ENCODE measurements at places on chromosomes 5 and 9.

- DNase-seq: no peak
Measured at GRCh38 chr5:74576941-74577456, 63.5 kb downstream of the ENC1 start.

- no peak for DNase-seq
Measured at GRCh38 chr9:101512116-101512515, 21.5 kb upstream of the RNF20 start.

GRCh38 chr5:138565100-138565821, 9.9 kb downstream of the HSPA9 start:
- no peak for DNase-seq

DNA sequence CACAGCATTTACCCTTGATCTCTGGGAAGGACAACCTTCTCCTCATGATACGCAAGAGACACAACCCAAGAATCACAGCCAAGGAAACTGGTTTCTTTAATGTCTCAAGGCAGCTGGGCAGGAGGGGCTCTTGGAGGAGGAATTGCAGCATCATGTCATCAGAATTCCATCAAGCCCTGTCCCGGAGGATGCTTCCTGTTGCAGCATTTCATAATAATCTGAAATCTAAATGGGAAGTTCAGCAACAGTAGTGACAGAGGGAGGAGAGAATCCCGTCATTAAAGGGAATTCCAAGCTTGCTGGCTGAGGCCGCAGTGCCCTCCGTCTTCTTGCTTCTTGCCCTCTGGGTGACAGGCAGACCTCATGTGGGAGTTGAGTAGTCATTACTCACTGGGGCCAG, 192.7 kb downstream of the TENT4A start:
- no peak for DNase-seq

DNA sequence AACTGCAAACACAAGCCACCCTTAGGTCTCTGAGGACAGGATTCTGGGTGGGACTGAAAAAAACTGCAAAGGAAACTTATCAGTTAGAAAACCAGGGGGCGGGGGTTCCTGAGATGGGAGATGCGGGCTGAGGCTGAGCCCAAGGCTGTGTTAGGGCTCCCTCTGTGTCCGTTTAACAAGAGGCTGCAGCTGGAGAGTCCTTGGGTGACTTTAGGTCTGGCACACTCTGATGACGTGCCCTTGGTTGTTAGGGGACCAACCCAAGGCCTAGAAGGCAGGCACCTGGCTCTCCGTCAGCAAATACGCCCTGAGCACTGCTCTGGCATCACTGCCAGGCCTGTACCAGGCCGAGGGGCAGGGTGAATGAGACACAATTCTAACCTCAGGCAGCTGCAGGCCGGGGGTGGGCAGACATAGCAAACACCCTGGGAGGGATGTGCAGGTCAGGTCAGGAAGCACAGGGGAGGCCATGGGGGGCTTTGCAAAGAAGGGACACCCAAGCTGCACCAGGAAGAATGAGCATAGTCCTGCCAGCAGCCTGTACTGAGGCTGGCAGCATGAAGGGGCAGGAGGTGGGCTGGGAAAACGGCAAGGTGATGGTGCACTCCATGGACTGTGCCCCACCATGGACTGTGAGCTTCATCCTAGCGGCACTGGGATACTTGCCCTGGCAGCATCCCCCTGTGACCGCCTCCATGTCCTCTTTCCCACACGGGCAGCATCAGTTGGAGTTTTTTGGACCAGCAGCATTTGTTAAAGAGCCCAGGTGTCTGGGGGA, 137.9 kb downstream of the GABBR2 start:
- DNase-seq: no peak

GRCh38 chr5:52204310-52204709, 583.4 kb upstream of the ITGA1 start:
- no peak for DNase-seq

DNA sequence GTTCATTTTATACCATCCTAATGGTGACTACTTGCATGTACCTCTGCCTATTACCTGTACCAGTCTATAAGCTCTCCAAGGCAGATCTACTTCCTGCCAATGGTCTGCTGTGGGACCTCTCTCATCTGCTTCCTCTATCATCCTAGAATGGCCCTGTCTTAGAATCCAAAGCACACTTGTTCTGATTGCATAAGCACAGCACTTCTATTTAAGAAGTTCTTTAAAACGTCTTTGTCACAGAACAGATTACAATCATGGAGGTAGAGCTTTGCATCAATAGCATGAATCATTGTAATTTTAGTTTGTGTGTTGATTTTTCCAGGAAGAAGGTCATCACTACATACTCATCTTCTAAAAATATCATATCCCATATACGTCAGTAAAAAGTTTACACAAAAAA, 131.8 kb upstream of the ACOT12 start:
- no peak for DNase-seq

DNA sequence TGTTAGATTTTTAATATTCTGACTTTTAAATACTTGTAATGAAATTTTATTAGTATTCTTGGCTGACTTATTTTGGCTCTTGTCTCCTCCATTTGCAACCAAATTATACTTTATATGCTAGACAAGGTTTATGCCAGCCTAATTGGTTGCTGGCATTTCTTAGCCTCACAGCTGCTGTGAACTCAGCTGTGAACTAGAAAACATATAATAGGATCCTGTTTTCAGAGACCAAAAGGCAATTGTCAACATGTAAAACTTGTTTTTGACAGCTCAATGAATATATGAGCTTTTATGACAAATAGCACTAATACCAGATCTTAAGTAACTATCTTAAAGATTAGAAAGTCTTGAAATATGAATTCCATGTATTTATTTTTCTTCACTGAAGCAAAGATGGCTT, 25.9 kb downstream of the KIF2A start:
- DNase-seq: no peak

DNA sequence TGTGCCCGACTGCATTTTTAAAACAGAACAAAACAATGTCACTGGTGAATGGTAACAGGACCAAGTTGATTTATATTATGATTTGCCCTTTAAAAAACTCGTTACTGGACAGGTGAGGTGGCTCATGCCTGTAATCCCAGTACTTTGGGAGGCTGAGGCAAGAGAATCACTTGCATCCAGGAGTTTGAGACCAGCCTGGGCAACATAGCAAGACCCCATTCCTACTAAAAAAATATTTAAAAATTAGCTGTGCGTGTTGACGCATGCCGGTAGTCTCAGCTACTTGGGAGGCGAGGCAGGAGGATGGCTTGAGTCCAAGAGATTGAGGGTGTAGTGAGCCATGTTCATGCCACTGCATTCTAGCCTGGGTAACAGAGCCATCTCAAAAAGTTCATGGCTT, 7.2 kb downstream of the UNC13B start:
- no peak for DNase-seq

DNA sequence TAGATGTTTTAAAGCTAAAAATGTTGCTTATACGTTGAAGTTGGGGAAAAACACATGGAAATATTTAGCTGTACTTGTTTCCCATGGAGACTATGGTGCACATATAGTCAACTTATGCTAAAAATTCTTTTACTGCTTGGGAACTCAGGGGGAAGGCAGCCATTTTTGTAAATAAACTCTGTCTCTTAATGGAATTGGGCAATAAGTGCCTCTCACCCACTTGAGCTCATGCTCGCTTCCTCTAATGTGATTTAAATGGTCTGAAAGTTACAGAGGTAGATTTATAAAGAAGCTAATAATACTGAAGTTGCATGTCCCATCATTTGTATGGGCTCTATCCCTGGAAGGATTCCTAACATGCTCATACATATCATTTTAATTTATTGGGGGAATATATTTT, 523.8 kb downstream of the RASEF start:
- no peak for DNase-seq

GRCh38 chr5:61132559-61132958, 29.7 kb downstream of the SMIM15 start:
- DNase-seq: no peak

DNA sequence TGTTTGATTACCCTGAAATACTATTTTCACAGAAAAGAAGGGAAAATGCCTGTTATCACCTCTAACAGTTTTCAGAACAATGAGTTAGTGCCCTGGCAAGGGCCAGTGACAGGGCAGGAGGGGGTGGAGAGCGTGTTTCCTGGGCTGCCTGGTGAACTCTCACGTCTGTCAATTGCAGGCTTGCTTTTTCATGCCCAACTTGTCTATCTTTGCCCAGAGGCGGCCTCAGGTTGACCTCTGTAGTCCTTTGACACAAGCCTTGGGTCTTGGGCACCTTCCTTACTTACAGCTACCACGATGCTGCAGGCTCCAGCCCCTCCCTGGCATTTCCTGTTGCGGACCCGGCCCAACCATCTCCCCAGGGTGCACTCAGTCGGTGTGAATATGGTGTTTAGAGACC, 2.2 kb upstream of the CEL start:
- DNase-seq: no peak

DNA sequence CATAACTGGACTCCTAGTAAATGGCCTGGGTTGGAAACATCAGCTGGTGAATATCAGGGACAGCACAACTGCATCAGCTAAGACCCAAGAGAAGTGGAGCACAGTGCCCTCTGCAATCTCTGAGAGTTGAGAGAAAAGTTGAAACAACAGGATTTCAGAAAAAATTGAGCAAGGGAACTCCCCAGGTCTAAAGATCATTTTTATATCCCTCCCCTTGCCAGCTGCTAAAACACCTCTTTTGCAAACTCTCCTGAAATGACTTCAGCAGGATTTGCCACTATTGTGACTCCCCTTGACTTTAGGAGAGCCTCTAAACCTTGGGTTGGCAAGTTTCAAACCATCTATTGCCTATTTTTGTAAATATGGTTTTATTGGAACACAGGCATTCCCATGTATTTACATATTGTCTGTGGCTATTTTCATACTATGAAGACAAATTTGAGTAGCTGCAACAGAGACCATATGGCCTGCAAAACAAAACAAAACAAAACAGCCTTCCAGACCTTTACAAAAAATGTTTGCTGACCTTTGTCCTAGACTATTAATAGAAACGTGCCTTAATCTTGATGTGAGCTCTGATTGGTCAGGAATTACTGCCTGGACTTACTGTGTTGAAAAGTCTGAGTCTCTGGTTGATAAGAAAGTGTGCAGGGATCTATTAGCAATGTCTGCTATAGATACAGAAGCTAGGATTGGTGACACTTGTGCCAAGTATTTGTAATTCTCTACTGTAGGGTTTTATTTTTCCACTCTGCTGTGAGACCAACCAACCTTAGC, 37.7 kb upstream of the PLPPR1 start:
- DNase-seq: no peak

- DNase-seq: no peak
Measured at GRCh38 chr9:130927995-130928900, 10.8 kb downstream of the FIBCD1 start.

GRCh38 chr9:127537014-127537413, 75.1 kb upstream of the STXBP1 start:
- DNase-seq: no peak

DNA sequence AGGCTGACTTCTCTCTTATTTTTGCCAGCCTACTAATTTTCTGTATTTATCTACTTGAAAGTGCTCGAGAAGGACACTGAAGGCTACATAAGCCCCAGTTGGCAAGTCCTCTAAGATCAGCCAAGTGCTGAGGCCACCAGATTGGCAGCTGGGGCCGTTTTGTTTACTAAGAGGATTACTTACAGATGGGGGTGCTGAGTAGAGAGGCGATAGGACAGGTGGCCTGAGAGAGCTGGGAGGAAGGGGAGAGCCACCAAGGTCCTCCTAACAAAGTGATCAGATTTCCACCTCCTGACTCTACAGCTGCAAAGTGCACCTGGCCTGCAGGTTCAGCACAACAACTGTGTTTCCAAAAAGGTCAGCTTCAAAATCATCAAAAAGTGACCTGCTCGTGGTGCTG, 32.9 kb downstream of the FRMD3 start:
- no peak for DNase-seq

DNA sequence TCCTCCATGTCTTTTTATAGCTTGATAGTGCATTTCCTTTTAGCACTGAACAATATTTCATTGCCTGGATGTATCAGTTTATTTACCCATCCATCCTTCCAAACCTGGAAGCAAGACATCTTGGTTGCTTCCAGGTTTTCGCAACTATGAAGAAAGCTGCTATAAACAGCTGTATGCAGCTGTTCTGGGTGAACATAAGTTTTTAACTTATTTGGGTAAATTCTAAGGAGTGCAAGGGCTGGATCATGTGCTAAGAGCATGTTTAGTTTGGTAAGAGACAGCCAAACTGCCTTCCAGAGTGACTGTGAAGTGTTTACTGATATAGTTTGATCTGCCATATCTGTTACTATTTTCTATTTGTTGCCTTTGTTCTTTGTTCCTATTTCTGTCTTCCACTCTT, 58.5 kb downstream of the CSF2 start:
- DNase-seq: no peak

DNA sequence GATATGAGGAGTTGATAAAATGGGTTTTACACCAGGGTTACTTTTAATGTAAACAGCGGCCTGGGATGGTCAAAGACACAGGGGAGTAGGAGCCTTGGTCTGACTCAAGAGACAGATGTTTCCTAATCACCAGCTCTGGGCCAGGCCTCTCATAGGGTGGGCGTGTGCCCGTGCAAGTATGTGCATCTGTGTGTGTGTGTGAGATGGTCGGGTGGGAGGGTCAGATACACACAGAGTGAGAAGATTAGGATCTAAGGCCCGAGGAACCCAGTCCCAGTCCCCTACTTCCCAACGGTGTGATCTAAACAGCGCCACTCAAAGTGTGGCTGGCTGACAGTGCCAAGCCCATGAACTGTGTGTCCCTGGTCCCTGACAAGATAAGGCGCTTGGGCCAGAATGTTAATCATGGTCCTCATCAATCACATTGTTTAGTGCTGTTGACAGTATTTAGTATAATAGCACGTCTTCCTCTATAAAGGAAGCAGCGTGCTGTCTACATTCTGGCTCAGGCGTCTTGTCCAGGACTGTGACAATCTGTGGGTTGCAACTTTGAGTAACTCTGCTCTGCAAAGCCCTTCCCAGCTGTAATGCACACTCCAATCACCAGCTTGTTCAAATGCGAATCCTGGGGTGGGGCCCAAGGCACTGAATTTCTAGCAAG, 173.7 kb downstream of the DAB2IP start:
- no peak for DNase-seq

GRCh38 chr5:169265888-169266287, 35.1 kb downstream of the SLIT3 start:
- DNase-seq: no peak

GRCh38 chr9:131747352-131747751, 7.5 kb upstream of the RAPGEF1 start:
- peak; percentile 58 for DNase-seq

DNA sequence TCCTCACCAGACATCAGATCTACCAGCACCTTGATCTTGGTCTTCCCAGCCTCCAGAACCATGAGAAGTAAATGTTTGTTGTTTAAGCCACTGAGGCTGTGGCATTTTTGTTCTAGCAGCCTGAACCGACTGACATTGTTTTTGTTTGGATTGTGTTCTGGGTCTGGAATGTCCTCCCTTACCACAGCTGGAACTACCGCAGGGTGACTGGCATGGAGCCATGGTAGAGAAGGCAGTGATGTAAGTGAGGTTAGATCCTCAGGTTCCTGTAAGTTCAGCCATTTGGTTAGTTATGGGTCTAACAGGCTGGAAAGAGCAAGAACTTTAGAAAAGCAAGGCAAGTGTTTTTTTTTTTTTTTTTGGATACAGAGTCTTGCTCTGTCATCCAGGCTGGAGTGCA, 209.3 kb downstream of the DAB2IP start:
- DNase-seq: no peak

- no peak for DNase-seq
Measured at GRCh38 chr5:133957591-133957990, 10.8 kb downstream of the C5orf15 start.

Data from NCI-H1436 (cell line).